NCI-H187 treated with DMSO at 0.1 percent for 48 hours (cell line): ENCODE measurements at places on chromosomes 2 and 18.

GRCh38 chr18:55419947-55420664, 167.9 kb downstream of the TCF4 start:
- no peak for DNase-seq

- no peak for DNase-seq
Observed at GRCh38 chr2:11807156-11808015, 61.0 kb downstream of the LPIN1 start.

GRCh38 chr2:62013641-62014040, 108.2 kb downstream of the COMMD1 start:
- DNase-seq = no peak

GRCh38 chr2:120892967-120893667, 157.4 kb downstream of the GLI2 start:
- no peak for DNase-seq

DNA sequence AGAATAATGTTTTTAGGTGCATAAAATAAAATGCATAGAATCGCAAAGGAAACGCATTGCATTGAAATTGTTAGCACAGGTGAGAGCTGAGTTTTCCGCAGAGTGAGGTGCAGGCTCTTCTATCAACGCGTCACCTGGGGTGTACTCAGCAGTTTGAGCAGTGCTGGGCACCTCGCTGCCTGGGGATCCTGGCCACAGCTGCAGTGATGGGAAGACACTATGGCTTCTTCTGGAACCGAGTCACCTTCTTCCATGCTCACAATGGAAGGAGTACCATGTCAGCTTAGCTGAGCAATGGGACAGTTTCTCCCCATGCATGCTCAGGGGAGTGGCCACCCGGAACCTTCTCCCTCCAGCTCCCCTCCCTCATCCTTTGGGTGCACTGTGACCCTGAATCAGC, 95.4 kb upstream of the OTOS start:
- no peak for DNase-seq

GRCh38 chr2:189347540-189347939, 93.7 kb upstream of the WDR75 start:
- DNase-seq = no peak

DNA sequence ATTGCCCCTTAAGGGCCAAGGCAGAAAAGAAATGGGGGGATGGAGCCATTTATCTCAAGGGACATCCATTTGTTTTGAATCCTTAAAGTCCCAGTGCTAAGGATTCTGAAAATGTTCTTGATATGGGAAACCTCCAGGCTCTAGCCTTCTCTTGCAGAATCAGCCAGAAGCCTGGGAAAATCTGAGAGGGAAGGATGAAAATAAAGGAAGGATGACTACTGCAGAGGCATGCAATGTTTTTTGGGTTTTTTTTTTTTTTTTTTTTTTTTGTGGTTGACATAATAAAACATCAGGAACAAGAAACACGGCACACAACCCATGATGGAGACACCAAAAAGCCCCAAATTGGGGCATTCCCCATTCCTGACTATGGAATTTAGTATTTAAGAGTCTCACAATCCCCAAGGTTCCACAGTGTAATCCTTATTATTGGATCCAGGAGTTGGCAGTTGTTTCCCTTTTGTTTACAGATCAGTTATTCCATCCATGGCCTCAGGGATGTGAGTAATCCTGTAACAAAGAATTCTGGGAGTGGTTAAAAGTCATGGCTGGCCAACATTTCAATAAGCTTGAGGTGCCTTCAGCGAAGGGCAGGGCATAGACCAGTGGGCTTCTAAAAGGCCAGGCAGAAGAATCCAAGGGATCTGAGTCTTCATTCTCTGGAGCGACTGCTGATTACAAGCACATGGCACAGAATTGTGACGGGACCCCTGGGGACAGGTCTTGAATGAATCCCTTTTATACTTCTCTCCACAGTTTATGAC, 337.5 kb downstream of the GULP1 start:
- DNase-seq = no peak

GRCh38 chr18:3246635-3247239, 864 bp upstream of the MYL12A start:
- no peak for DNase-seq

DNA sequence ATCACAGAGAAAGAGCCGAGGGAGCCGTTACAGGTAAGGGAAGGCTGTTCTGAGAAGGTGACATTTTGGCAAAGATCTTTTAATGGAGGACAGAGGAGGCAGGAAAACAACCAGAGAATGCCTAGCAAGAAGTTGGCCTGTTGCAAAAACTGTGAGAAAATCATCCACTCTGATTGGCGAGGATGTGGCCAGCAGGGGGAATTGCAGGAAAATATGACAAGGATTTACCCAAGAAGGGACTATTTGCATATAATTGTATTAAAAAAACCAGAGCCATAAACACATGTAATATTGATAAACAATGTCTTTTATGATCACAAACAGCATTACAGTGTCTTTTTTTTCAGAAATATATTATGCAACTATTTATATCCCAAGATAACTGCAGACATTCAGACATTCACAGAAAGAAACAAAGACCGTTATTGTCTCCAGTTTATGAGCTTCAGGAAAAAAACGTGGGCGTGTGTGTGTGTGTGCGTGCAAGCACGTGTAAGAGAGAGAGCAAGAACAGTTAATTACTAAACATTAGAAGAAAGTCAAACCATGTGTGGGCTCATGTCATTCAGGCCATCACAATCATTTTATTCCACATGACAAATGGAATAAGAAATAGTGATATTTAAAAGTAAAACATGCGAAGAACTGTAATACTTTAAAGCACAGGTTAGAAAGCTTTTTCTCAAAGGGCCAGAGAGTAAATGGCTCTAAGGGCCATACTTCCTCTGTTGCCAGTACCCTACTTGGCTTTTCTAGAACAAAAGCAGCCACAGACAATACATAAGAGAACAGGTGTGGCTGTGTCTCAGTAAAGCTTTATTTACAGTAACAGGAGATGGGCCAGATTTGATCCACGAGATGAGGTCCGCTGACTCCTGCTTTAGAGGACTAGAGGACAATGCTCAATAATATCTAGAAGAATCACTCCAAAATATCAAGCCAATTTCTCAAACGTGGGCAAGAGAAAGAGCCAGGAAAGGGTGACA, 324.1 kb downstream of the DLGAP1 start:
- DNase-seq = no peak

DNA sequence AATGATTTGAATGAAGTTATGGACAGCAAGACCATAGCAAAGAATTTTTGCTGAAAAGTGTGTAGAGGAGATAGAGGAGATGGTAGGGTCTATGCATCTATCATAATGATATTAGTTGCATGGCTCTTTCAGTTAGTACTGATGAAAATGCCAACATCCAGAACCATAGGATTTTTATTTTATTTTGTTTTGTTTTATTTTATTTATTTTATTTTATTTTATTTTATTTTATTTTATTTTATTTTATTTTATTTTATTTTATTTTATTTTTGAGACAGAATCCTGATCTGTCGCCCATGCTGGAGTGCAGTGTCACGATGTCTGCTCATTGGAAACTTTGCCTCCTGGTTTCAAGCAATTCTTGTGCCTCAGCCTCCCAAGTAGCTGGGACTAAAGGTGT, 1021.1 kb upstream of the ZEB2 start:
- no peak for DNase-seq

DNA sequence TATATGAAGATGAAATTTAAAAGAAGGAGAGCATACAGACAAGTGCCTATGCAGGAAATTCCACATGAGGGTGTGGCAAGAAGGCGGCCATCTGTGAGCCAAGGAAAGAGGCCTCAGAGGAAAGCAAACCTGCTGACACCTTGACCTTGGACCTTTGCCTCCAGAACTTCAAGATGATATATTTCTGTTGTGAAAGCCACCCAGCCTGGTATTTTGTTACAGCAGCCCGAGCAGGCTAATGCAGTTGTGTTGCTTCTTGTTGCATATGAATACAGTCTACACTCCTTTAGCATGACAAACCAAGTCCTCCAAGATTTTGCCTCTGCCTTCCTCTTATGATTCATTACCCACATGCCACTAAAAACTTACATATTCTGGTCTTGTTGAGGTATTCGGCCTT, 374.8 kb upstream of the TRIB2 start:
- DNase-seq = no peak

DNA sequence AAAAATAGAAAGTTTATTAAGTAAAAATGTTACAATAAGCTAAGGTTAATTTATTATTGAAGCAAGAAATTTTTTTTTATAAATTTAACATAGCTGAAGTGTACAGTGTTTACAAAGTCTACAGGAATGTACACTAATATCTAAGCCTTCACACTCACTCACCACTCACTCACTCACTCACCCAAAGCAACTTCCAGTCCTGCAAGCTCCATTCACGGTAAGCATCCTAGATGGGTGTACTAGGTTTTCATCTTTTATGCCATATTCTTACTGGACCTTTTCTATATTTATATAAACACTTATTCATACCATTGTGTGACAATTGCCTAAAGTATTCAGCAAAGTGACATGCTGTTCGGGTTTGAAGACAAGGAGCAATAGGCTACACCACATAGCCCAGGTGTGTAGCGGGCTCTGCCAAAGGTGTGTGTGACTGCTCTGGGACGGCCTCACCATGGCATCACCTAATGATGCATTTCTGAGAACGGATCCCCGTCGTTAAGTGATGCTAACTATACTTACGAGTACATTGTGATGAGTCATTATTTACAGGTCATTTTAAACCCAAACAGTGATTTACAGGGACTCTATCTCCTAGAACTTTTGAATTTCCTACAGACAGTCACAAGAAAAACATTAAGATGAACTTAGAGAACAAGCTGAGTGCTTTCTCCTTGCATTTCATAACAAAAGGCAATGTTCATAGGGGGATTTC, 76.3 kb upstream of the ID2 start:
- no peak for DNase-seq

DNA sequence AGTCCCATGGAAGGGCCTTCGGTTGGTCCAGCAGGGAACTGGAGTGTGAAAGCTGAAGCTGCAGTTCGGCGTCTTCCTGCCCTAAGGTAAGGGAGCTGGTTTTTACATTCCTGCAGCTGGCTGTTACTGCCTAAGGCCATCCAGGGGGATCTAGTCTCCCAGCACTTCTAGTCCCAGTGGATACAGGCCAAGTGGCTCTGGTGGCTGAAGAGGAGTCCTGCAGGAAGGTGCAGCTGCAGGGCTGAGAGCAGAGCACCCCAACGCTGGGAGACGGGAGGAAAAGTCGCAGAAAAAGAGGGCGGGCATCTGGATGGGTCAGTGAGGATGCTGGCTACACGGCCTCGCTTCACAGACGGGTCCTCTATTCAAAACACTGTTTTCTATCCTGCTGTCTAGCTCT, 225.0 kb upstream of the HS6ST1 start:
- DNase-seq = no peak

GRCh38 chr18:57432140-57432539, 3.0 kb upstream of the ONECUT2 start:
- no peak for DNase-seq

- DNase-seq = no peak
Observed at GRCh38 chr2:38460313-38460712, 83.2 kb upstream of the ATL2 start.

DNA sequence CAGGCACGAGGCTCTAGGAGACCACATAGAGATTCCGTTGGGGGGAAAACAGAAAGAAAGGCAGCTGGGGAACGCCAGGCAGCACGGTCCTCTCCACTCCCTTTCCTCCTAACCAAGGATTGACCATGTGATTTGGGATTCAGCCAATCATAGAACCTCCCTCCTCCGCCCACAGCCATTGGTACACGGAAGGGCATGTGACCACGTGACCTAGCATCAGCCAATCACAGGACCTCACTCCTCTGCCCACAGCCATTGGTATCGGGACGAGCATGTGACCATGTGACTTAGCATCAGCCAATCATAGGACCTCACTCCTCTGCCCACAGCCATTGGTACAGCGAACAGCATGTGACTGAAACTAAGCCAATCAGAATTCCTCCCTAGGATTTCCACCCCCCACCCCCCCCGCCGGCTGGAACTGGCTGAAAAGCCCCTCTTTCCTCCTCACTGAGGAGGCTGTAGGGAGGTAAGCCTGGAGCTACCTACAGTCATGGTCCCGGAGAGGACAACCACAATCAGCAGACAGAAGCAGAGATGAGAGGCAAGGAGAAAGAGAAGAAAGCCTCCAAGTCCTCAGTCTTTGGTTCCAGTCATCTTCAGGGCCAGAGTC, 7.6 kb downstream of the SERPINE2 start:
- DNase-seq = no peak

DNA sequence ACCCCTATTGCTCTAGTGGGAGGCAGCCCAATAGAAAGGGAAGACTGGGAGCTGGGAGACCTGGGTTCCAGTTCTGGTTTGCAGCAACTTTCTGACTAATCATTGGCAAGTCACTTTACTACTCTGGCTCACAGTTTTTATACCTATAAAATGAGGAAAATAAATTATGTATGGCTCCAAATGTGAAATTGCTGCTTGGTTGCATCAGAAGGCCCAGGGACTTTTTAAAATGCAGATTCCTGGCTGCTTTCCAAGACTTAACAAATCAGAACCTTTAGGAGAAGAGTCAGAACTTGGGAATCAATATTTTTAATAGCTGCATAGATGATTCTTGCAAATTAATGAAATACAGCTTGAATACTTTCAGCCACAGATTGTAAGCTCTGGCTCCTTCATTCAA, 943.9 kb downstream of the EPHA4 start:
- DNase-seq = no peak

GRCh38 chr18:12803069-12803936, 80.7 kb downstream of the PTPN2 start:
- no peak for DNase-seq

DNA sequence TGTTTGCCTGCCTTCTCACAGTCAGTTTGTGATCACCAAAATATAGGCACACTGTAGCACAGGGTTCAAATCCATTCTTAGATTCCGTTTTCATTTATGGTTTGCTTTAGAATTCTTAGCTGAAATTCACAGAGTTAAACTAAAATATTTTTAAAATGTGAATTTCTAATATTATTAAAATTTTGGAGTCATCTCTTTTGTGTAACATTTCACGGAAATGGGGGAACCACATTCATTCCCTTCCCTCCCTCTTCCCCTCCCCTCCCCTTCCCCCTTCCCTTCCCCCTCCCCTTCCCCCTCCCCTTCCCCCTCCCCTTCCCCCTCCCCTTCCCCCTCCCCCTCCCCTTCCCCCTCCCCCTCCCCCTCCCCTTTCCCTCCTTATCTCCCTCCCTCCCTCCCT, 11.4 kb upstream of the LDAH start:
- no peak for DNase-seq

- DNase-seq = no peak
Observed at GRCh38 chr2:170848587-170848986, 31.9 kb downstream of the GAD1 start.

DNA sequence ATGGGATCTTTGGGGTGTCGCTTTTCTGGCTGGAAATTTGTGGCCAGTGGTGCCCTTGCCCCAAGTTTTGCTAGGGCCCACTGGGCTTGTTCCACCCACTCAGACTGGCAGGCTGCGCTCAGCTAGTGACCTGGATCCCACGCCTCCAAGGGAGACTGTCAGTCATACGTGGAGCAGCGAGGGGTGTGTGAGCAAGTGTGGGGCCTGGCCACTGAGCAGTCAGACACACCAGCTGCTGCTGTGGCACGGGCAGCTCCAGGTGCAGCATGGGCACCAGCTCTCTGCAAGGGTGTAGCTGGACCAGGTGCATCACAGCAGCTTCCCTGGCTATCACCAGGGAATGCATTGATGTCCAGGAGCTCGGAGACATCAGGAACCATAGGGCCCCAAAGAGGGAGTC, 327.0 kb downstream of the NR4A2 start:
- no peak for DNase-seq
